ENCODE measurements at places on chromosomes 3 and 15.
A peak's percentile ranks its signal among the peaks of the same experiment; 100 is the strongest.

GRCh38 chr3:46824211-46824970 lies 38.9 kb downstream of the MYL3 start:
- no peak for DNase-seq

GRCh38 chr3:50300681-50301254 lies 1.6 kb upstream of the HYAL3 start:
- no peak for DNase-seq

- DNase-seq: no peak
Measured at GRCh38 chr3:112395181-112395895, 62.4 kb downstream of the CD200 start.

- DNase-seq: no peak
Measured at GRCh38 chr3:17023006-17023664, 138.4 kb downstream of the PLCL2 start.

DNA sequence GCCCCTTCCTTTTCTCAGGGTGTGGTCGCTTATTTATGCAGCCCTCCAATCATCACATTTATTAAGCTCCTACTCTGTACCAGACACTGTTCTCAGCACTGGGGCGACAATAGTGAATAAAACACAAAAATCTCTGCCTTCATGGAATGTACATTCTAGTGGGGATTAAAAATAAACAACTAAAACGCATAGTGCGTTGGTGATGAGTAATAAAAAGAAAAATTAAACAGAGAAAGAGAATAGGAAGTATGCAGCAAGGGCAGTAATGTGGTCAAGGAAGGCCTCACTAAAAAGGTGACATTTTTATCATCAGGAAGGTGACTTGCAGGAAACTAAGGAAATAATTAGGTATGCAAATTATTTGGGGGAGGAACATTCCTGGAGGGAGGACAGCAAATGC lies 5.1 kb downstream of the SLC51B start:
- DNase-seq: no peak

DNA sequence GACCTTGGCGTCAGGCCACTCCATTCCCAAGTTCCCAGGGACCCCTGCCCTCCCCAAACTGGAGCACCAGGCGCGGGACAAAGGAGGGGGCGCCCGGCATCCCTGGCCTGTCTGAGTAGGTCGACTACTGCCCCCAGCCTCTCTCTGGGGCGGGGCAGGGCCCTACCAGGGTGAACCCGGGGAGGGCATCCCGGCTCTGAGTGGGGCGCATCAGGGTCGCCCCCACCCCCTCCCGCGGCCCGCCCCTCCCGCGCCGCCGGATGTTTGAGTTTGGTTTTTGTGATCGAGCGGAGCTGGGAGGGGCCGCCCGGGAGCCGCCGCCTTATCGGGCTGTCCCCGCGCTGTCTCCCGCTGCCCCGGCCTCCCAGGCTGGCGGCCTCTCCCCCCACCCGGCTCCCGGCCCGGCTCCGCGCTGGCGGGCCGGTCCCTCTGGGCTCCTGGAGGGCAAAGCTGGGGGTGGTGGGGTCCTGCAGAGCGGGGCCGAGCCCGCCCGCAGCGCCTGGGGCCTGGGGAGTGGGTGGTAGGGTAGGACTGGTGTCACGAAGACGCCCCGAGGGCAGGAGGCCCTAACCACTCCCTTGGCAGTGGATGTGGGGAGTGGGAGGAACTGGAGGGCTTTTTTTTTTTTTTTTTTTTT lies 47.2 kb upstream of the SMAD6 start:
- DNase-seq: no peak

GRCh38 chr3:52128118-52128683 lies 26.0 kb downstream of the POC1A start:
- peak; percentile 66 for DNase-seq

GRCh38 chr3:126433105-126433430 lies 38.4 kb downstream of the CFAP100 start:
- no peak for DNase-seq

DNA sequence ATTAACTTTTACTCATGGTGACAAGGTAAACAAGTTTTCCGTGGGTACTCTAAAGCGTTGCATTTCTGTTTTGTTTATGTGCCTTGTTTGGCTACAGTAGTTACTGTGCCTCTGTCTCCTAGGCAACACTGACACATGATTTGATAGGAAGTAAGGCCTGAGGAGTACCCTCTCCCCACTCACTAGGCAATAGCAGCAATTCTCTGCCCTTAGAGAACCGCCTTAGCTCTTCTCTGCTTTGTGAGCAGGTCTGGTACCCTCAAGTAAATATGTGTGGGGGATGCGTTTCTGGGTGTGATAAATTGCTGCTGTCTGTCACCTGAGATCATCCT lies at the start of gene IL5RA:
Gene IL5RA (minus strand): TSS at position 76 of the 332 bp plus-strand sequence. CDS start 5,390 bp downstream, outside the sequence.
- no peak for DNase-seq

- DNase-seq: no peak
Measured at GRCh38 chr3:48536116-48536515, 20.5 kb downstream of the PFKFB4 start.

- DNase-seq: no peak
Measured at GRCh38 chr3:54093491-54094248, 28.7 kb upstream of the CACNA2D3 start.

DNA sequence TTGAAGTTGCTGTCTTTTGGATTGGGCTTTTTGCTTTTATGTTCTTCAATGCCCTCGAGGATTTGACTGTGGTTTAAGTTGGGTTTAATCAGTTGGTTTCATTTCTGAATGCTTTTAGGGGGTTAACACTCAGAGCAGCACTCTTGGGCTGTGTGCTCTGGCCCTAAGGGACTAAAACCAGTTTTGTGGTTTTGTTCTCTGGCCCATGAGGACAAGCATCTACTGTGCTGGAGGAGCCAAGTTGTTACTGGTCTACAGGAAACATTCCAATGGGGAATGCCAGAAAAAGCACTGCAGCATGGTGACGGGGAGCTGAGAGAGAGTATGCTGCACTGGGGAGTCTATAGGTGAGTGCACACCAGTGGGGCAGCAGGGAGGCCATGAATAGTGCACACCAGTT lies 596.9 kb downstream of the ZBBX start:
- DNase-seq: no peak

GRCh38 chr3:50194128-50194902 lies 2.9 kb downstream of the GNAT1 start:
- DNase-seq: peak; percentile 79

- DNase-seq: no peak
Measured at GRCh38 chr3:56119575-56120349, 348.5 kb downstream of the ERC2 start.

GRCh38 chr3:98039322-98040024 lies 4.4 kb upstream of the GABRR3 start:
- peak; percentile 74 for DNase-seq

- no peak for DNase-seq
Measured at GRCh38 chr3:39664931-39665330, 144.5 kb upstream of the MYRIP start.

DNA sequence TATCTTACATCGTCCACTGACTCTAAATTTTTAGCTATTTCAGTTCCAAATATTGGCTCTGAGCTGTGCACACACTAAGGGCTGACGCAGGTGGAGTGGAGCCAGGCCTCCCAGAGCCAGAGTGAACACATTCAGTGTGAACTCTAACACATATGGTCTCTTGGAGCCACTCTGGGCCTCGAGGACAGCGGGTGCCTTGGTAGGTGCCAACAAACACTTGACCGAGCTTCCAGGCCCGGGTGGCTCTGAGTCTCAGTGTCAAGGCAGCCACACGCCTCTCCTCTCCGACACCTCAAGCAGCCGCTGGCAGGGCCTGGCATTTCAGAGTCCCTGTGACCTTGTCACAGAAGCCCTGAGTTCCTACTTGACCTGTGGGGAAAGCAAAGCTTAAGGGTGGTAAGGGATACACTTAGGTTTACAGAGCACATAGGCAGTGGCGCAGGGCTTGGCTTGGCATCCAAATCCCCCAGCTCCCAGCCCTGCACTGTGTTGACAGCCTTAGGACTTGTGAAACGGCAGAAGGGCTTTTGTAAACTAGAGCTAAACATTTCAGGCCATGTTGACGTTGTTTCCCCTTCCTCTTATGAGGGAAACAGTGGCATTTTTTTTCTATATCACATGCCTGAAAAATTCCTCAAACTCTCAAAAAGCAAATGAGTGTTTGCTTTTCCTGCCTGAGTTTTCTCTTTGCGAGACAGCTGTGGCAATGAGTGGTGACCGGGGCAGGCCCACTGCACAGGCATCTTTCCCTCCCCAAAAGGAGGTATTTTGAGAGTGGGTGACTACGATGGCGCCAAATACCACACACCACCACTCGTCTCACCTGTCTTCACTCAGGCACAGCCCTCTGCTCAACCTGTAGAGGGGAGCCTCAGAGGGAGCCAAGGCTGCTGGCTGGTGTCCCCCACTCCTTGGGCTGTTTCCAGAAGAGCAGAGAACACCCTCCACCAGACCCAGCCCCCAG lies 60.8 kb downstream of the DAPK2 start:
- no peak for DNase-seq

GRCh38 chr3:154177406-154177805 lies 56.2 kb downstream of the ARHGEF26 start:
- no peak for DNase-seq

DNA sequence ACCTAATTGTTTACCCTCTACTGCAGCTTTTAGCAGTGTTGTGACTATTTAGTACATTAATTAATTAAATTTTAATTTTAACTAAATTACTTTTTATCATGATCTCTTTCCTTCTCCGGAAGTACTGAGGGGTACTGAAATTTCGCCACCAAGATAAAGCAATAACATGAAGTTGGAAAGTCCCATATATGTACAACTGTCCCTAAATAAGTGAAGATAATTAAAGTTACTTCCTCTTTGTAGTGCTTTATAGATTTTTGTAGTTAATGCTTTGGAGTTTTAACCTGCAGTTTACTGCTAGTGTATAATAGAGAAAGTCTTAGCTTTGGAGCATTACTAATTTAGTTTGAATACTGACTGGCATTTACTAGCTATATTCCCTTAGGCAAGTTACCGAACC lies 325.3 kb downstream of the NAALADL2 start:
- DNase-seq: no peak

GRCh38 chr15:65819563-65819960 lies 27.5 kb upstream of the DENND4A start:
- DNase-seq: no peak

DNA sequence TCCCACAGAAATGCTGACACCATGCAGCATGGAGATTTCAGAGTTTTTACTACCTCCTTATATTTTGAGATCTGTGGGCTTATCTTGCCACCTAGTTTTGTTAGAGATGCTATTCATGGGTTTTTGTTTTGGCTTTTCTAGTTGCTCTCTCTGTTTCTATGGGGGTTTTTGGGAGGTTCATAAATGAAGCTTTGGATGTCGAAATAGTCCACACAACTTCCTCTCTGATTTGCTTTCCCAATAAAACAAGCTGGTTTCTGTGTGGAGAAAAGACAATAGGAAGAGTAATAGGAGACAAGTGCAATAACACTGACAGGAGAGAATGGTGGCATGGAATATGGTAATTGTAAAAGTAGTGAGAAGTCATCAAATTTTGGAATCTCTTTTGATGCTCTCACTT lies 106.8 kb upstream of the GPR149 start:
- no peak for DNase-seq

DNA sequence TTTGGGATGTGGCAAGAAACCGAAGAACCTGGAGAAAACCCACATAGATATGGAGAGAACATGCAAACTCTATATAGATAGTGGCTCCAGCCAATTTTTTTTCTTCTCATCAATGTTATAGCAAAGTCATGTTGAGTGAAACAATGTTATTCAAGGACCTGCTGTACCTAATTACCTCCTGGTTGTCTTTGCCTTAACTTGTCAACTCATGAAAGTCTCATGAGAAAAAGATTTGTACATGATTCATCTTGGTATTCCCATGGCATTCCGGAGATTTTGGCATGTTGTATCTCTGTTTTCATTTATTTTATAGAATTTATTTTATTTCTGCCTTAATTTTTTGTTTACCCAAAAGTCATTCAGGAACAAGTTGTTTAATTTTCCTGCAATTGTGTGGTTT lies 303.8 kb upstream of the CDIN1 start:
- DNase-seq: no peak

DNA sequence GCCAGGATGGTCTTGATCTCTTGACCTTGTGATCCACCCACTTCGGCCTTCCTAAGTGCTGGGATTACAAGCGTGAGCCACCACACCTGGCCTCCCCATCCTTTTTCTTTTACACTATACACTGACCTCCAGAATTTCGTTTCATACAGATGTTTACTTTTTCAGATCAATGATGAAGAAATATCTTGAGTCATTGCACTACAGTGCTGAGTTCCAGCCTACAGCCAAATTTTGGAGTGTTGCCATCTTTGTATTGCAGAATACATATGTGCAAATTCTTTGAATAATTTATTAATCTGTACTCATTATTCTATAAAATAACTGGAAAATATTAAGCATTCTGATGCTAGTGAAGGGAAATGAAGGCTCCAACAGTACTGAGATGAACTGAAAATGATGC lies 12.5 kb downstream of the ZPLD1 start:
- DNase-seq: no peak

GRCh38 chr3:151434151-151434890 lies 26.5 kb downstream of the IGSF10 start:
- no peak for DNase-seq

- DNase-seq: no peak
Measured at GRCh38 chr3:138396752-138397410, 37.5 kb upstream of the ESYT3 start.

GRCh38 chr3:186414735-186415419 lies 52.8 kb upstream of the DGKG start:
- DNase-seq: no peak

DNA sequence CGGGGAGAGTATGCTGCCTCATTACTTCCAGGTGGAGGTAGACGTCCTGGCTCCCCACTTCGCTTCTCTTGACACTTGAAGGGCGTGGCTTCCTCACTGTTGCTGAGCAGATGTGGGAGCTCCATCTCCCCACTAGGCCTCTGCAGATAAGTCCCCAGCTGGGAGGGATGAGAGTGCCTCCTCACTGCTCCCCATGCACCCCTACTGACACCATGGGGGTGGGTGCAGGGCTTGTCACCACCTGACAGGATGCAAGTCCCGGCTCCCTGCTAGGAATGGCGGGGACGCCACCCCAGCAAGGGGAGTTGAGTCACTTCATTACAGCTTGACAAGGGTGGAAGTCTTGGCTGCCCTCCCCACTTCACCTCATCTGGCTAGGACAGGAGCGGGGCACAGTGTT lies 36.8 kb upstream of the ATG7 start:
- DNase-seq: no peak

- no peak for DNase-seq
Measured at GRCh38 chr3:20912406-20912805, 726.4 kb upstream of the SGO1 start.

DNA sequence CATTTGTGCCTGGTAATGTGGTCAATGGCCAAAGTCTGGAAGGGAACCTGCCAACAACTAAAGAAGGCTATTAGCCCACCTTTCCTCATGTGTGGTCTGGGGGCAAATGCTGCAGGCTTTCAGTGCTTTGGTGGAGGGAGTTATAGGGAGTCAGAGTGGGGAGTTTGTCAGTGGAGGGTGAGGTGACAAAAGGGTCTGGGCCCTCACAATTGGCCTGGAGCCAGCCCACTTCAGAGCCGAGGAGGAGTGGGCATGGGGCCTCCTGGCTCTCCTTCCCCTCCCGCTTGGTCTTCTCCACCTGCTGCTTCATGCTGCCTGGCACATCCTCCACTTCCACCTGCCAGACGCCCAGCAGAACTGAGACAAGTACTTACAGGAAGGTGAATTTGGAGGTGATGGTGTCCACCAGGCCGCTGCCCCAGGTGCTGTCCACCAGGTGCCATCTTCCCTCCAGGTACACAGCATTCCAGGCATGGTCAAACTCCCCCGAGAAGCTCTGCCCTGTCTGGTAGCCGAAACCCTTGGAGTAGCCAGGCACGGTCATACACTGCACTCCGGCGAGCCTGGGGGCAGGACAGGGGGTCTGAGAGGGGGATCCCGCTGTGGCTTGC lies 40.9 kb downstream of the KY start:
- no peak for DNase-seq

All from HEK293T (cell line).